Stimulated activated CD8-positive, alpha-beta memory T cell treated with anti-CD3 and anti-CD28 coated beads, Interleukin-4, amount 100 ng/mL, for 1 hour (primary cell): ENCODE measurements at places on chromosomes 1 and 21.

GRCh38 chr21:42261829-42262200 is 42.9 kb downstream of the ABCG1 start:
- no peak for DNase-seq

DNA sequence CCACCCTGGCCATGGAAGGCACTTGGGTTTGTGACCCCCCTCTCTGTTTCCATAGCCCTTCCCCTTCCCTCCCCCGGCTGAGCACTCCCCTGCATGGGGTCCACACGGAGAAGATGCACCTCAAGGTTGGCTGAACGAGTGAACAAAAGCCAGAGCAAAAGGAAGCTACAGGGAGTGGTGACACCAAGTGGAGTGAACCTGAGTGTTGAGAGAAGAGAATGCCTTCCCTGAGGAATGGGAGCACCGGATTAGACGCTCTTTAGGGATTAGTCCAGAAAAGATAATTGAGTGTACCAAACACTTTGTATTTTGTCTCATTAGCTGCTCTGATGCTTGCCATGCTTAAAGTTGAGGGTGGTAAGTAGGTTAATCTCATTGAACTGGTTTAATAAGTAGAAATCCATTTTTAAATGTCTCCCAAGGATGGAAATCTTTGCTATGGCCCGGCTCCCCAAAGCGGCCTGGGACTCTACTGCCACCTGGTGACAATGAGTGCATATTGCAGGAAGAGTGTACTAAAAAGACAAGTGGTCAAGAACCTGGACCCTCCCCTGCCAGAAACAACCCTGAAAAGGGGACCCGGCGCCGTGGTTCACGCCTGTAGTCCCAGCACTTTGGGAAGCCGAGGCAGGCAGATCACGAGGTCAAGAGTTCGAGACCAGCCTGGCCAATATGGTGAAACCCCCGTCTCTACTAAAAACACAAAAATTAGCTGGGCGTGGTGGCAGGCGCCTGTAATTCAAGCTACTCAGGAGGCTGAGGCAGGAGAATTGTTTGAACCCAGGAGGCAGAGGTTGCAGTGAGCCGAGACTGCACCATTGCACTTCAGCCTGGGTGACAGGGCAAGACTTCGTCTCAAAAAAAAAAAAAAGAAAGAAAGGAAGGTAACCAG is 150.6 kb upstream of the ZC3H12A start:
- no peak for DNase-seq

- no peak for DNase-seq
Observed at GRCh38 chr1:147551036-147551435, 9.7 kb downstream of the BCL9 start.

- no peak for DNase-seq
Observed at GRCh38 chr1:65255656-65256050, 53.7 kb upstream of the DNAJC6 start.

DNA sequence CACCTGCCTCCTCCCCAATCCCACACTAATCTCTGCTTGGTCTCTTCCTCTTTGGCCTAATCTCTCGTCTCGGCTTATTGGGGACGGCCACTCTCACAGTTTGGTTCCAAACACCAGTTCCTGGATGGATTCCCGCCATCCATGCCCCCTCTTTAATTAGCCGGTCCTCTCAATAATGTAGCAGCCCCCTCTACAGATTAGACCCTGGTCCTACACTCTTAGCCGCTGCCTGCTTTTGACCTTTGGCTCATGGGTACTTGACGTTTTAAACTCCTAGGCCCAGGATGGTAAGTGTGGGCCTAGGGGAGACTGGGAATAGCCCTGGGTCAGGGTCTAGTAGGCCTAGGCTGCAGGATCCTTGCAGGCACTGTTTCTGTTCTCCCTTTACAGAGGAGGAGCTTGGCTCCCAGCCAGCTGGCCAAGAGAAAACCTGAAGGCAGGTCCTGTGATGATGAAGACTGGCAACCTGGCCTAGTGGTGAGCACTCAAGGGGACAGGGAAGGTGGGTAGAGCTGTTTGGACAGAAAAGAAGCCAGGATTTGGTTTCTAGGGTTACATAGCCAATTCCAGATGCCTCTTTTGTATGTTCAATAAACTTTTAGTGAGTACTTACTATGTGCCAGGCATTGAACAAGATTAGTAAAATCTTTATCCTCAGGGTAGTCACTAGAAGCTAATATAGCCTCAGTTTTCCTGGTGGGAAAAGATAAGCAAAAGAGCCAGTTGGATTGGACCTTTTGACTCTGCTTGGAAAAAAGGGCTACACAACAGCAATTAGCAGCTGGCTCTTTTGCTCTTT is 758 bp downstream of the RAD54L start:
- no peak for DNase-seq

DNA sequence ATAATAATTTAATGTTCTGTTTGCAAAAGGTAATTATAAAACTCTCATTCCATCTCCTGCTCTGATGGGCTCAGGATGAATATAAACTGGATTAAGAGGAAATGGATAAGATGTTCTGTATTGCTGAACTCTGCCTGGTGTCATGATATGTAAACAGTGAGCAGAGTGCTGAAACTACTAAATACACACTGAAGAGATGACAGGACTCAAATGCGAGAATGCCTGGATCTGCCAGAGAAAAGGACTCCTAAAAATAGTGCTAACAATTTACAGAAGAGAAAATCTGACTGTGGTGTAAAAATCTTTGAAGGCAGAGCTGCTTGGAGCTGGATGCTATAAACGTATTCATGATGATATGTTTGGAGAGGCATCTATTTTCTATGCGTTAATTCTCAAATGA is 303.2 kb downstream of the RWDD3 start:
- DNase-seq = no peak

GRCh38 chr1:14815175-14815877 is 216.8 kb downstream of the KAZN start:
- no peak for DNase-seq

DNA sequence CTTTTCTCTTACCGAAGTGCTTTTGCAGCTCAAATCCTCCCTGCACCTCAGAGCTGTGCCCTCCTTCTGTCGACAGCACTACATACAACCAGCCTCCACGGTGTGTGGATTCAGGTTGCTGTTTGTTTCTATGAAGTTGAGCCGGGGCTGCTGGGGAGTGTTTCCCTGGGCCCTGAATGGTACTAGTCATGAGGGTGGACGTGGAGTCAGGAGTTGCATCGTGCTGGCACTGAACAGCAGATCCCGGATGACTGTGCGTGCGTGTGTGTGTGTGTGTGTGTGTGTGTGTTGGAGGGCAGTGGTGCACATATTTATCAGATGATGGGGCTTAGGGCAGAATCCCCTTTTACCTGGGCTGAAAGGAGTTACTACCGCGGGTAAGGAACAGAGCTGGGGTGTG is 47.0 kb downstream of the ACTL8 start:
- no peak for DNase-seq

- no peak for DNase-seq
Observed at GRCh38 chr1:48229317-48229716, 6.8 kb downstream of the SLC5A9 start.

DNA sequence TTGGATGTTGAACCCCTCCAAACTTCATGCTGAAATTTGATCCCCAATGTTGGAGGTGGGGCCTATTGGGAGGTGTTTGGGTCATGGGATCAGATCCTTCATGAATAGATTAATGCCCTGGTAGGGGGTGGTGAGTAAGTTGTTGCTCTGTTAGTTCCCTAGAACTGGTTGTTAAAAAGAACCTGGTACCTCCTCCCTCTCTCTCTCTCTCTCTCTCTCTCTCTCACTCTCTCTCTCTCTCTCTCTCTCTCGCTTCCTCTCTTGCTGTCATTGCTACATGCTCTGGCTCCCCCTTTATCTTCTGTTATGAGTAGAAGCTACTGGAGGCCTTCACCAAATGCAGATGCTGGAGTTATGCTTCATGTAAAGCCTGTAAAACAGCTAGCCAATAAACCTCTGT is 498.2 kb upstream of the NR5A2 start:
- DNase-seq = no peak
